Astrocyte (in vitro differentiated cells and primary cell): ENCODE measurements at places on chromosomes 3 and 15.

- peak; percentile 98 for DNase-seq
Observed at GRCh38 chr3:8482960-8483665, 18.5 kb upstream of the LMCD1 start.

- DNase-seq, result peak; percentile 15
Observed at GRCh38 chr3:69178838-69179739, 56.7 kb upstream of the LMOD3 start.

DNA sequence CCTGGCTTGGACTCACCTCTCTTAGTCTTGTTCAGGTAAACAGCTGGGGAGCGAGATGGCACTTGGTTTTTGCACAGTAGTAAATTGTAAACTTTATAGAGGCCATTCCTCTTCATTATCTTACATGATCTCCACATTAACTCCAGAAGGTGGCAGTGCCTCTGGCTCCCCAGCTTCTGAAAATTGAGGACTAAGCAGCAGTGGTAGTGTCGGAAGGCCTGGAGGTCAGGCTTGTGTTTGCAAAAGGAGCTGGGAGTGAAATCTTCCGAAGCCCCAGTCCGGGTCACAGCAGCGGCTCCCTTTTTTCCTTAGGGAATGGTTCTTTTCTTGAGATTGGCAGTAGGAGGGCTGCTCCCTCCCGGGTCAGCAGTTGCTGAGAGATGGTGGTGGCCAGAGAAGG is 85.7 kb downstream of the FNDC3B start:
- no peak for DNase-seq

DNA sequence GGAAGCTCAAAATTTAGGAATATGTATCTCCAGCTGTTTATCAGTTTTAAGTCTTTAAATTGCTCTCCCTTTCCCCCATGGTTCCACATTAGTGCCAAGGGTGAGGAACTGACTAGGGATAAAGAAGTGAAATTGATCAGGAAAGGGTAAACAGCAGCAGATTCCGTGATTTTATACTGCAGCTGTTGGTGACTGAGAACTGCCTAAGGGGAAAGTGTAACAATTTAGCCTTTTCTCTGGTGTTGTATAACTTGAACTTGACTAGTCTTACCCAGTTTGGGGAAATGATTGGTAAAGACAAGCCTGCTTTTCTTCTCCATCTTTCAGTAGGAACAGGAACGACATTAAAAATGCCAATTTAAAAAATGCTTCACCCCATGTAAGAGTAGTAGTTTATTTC is 5.0 kb downstream of the SPRED1 start:
- DNase-seq, result no peak

DNA sequence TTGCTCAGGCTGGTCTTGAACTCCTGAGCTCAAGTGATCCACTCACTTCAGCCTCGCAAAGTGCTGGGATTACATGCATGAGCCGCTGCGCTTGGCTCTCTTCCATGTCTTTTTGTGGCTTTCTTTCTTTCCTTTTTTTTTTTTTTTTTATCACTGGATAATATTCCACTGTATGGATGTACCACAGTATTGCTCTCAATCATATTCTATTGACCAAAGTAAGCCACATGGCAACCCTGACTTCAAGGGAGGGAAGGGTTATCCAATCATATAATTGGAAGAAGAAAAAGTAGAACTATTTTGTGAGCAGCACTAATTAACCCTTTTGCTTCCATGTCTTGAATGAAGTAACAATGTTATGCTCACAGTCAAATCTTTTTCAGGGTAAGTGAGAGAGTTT is 307.0 kb upstream of the RASGRP1 start:
- DNase-seq, result no peak

DNA sequence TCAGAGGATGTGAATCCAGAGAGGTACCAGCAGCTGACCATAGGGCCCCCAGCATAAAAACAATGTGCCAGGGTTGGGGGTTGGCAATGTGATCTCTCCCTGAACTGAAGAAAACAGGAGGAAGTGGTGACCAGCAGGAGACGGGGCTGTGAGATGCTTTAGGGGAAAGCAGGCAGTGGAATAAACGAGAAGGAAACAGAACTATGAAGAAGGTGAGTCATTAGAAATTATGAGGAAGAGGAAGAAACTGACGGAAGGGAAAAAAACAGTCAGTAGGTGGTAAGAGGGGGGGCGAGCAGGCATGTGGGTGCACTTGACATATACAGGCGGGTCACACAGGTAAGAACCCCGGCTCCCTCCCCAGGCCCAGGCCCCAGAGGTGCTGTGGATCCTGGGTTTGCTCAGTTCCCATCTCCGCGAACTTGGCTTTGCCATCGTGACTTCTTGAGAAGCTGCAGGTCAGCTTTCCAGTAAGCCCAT is 42.2 kb upstream of the B3GNT5 start:
- DNase-seq, result no peak

DNA sequence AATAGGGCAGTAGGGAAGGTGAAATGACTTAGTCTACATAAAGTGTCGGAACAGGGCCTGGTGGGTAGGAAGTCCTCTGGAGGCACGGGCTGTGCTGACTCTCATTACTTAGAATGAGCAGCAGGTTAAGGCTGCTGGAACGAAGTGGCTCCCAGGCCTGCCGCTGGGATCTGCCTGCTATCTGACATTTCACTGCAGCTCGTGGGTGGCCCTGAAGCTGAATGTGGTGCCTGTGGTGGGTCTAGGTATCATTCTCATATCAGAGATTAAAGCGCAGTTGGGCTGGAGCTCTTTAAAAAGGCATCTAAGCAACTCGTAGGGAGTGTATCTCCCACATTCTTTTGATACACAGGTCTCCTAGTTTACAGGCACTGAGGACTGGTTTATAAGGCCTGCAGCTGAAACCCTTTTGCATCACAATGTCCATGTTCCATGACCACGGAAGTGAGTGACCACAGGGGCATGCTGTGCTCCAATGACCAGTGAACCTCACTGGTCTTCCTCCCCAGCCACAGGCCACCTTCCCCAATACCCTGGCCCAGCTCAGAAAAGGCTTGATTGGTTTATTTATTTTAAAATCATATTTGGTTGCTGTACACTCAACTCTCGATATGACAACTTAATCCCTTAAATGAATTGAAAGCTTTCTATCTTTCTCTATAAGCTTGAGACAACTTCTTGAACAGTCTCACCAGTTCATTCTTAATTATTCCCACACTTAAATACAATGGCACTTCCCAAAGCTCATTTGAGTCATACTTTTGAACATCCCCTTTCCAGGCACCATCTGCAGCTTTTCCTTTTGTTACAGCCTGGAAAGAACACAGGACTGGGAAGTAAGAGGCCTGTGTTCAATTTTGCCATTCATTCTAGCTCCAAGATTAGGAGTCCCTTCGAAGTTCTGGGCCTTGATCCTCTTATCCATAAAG is 19.0 kb downstream of the ADAMTS9 start:
- DNase-seq, result no peak

- peak; percentile 32 for DNase-seq
Observed at GRCh38 chr3:152235709-152236298, 32.9 kb upstream of the MBNL1 start.

GRCh38 chr3:138687236-138687635 is 78.7 kb downstream of the FAIM start:
- no peak for DNase-seq

- DNase-seq, result peak; percentile 87
Observed at GRCh38 chr3:18027161-18027939, 284.9 kb upstream of the TBC1D5 start.

DNA sequence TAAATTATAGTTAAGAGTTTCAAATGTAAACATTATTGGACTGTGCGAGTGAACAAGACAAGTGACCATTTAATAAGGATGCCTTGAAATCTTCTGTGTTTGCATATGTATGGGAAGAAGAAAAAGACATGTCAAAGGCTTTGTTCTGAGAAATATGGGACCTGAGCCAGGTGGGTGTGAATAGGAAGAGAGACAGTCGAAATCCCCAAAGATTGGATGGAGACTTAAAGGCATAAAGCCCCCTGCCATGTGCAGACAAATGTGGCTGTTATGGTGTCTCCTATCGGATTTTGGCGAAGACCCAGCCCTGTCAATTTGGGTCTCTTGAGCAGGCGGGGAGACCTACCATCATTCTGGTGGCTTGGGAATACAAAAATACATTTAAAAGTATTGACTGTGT is 16.9 kb downstream of the FXR1 start:
- no peak for DNase-seq

DNA sequence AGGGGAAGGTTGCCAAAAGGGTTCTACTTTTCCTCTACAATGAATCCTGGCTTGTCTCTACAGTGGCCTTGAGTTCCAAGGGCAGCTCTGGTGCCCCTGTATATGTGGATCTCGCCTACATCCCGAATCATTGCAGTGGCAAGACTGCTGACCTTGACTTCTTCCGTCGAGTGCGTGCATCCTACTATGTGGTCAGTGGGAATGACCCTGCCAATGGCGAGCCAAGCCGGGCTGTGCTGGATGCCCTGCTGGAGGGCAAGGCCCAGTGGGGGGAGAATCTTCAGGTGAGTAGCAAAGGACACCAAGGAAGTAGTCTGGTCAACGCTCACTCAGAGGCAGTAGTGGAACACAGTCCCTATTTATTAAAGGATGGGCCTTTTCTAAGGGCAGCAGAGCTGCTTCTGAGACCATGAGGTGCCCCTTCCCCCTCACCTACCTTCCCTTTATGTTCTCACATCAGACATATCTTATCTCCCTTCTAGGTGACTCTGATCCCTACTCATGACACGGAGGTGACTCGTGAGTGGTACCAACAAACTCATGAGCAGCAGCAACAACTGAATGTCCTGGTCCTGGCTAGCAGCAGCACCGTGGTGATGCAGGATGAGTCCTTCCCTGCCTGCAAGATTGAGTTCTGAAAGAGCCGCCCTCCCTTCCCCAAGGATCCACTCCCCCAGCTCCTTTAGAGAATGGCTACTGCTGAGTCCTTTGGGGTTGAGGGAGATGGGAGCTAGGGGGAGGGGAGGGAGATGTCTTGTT is 12.4 kb downstream of the MAP1A start:
- no peak for DNase-seq

- no peak for DNase-seq
Observed at GRCh38 chr3:119733812-119734211, 31.0 kb downstream of the CFAP91 start.

GRCh38 chr15:28977377-28978010 is 91.7 kb downstream of the APBA2 start:
- peak; percentile 98 for DNase-seq

DNA sequence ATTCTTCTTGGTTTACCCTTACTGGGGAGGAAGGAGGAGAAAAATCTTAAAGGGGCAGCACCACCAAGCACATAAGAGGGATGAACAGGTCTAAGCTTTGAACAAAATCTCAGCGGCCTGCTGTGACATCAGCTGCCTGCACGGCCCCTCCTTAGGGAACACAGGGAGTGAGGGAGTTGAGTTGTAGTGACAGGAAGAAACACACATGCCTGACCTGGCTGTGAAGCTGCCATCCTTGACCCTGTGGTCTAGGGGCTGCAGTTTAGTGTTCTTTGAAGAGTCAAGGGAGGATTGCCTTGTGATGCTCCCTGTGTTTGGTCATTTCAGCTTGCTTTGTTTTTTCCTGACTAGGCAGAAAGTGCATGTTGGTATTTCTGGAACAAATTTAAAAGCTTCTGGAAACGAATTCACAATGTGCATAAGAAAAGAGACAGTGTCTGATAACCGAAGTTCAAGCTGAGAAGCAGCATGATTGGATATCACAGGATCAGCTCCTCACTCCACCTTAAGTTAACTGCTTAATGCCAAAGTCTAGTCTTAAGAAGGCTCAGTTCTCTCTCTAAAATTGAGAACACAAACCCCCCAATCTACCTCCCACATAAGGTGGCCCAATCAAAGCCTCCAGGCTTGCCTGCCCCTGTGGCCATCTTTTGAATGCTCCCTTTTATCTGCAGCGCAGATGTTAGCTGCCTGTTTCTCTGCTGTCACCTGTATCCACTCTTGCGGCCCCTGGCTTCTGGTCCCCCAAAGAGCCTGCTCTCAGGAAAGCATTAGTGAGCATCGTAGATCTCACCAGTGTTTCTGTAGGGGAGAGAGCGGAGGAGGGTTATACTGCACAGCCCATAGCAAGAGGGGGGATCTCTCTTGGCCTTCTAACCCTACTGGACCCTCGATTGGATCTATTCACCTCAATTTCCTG is 82.2 kb downstream of the SCN11A start:
- no peak for DNase-seq

GRCh38 chr15:51051776-51052175 is 42.9 kb downstream of the TNFAIP8L3 start:
- peak; percentile 15 for DNase-seq

DNA sequence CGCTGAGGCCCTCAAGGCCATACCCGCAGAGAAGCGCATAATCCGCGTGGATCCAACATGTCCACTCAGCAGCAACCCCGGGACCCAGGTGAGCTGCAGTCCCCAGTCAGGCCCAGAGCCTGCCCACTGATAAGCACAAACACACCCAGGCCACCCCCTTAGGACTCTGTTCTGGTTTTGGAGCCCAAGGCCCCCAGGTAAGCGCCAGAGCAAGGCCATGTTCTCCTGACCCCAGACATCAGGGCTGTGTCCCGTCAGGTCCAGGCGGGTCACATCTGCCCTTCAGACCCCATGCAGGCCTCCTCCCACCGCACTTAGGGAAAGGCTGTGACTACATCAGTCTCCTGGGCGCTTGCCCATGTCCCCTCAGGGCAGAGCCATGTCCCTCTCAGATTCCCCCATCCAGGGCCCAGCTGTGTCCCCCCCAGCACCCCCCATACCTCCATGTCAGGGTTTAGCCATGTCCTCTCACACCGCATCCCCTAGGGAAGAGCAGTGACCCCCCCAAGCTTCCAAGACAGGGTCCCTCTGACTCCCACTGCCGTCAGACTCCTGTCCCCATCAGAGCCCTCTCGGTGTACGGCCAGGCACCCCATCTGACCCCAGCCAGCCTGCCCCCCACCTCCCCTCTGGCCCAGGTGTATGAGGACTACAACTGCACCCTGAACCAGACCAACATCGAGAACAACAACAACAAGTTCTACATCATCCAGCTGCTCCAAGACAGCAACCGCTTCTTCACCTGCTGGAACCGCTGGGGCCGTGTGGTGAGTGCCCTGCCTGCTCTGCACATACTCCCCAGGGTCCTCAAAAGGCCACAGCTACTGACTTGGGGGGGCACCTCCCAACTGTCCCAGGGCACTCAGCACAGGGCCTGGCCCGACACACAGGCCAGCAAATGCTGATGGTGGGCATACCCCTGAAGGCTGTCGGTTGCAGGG is 1.6 kb downstream of the PARP3 start:
- DNase-seq, result no peak

DNA sequence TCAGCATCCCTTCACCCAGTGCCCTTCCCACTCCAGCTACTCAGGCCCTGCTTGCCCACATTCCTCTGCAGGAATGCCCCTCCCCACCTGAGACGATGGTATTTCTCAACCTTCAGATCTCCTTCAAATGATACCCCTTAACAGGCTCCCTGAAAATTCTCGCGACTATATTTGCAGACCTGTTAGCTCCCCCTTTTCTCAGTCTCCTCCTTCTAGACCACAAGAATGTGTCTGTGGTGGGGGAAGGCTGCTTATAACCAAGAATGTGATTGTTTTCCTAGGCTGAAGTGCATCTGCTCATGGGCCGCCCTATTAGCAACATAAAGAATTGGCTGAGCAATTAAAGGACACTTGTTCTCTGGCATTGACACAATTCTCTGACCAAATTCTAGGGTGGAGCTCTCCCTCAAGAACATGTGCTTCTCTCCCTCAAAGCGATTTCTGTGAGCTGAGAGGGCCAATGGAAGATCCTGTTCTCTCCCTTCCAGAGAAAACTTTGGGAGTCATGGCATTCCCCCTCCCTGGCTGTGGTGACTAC is 19.1 kb upstream of the LIMD1 start:
- DNase-seq, result peak; percentile 83

- DNase-seq, result peak; percentile 8
Observed at GRCh38 chr15:52780172-52780980, 9.8 kb downstream of the ONECUT1 start.
